ENCODE measurements at places on chromosomes 11 and 22.

GRCh38 chr11:75347781-75348566, 3.5 kb downstream of the ARRB1 start:
- DNase-seq: no peak

DNA sequence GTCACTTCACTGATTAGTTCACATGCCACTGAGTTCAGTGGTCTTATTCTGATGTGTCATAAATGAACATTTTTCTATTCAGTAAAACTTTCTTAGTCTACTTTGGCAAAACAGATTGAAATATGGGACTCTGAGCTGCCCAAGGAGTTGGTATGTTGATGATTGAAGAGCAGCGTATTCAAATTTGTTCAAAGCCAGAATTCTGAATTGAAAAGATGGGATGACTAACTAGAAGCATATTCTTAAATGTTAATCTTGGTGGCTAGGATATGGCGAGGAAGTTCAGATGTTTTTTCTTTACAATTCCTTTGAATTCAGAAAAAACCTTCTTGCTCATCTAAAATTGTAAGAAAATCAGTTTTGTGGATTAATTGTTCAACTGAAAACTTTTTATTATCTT, 34.7 kb downstream of the KMT2A start:
- DNase-seq: no peak

GRCh38 chr11:64755681-64756361, 4.0 kb downstream of the PYGM start:
- no peak for DNase-seq

GRCh38 chr22:39898997-39899396, 1.9 kb upstream of the GRAP2 start:
- DNase-seq: no peak

- DNase-seq: no peak
These were observed 511 bp downstream of the PKDREJ start for GRCh38 chr22:46262449-46263215.

DNA sequence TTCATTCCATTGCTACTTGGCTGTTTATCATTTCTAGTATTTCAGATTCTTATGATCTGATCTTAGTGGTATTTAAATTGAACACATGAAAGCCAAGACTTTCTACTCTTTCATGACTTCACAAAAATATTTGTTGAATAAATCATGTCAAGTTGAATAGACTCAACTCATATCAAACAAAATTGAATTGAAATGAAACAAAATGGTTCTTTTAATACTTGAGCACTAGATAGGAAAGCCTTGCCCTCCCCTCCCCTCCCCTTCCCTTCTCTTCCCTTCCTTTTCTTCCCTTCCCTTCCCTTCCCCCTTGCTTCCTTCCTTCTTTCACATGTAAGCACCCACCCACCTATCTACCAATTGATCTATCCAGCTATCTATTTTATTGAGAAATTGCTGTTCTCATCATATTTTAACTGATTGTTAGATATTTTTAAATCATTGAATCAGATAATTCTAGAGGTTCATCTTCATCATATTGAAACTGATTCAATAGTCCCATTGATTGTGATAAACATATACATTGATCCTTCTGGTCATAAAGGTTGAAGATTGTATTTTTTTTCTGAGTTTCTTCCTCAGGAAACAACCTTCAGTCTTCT, 2015.9 kb downstream of the LRRC4C start:
- no peak for DNase-seq

DNA sequence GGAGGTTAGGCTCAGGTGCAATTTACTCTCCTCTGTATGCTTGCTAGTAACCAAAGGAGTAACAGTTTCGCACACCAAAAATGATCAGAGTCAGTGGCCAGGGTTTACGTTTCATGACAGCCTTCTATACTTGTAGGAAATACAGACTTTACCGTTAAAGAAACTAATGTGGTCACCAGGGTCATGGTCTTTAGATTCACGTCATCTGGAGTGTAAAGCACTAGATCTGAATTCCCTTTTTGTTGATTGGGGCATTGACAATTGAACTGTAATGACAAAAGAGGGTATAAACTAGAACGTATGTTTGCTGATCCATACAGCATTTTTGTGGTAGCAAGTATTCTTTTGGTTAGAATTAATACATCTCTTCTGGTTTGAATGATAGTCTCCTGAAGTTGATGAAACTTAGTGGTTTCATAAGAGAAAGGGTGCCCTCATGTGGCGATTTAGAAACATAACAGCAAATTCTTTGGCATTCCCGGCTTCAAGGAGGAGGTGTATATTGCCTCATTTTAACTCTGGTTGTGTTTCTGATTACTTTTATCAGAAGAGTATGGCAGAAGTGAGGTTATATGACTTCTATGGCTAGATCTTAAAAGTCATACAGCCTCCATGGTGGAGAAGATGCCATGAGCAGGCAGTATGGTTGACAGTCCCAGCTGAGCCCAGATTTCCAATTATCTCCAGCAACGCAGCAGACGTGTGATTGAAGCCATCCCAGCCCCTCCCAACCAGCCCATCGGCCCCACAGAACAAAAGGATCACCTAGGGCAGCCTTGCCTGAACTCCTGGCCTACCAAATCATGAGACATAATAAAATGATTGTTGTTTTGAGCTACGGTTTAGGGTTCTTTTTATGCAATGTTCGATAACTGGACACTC, 35.1 kb downstream of the MMP7 start:
- no peak for DNase-seq

GRCh38 chr22:31933406-31933805, 10.9 kb upstream of the YWHAH start:
- no peak for DNase-seq

DNA sequence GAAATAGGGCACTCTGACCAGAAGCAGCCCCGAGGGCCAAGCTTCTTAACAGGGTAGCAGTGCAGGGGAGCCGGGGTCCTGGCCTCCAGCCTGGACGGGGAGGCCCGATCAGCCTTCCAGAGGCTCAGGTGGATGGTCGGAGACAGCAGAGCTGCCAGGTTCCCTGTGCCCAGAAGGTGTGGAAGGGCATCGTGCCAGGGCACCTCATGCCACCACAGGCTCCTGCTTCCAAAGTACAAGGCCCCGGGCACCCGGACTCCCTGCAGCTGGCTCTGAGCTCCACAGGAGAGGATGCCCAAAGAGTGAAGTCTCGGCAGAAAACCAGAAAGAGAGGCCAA, 14.3 kb downstream of the EHD1 start:
- DNase-seq: no peak

DNA sequence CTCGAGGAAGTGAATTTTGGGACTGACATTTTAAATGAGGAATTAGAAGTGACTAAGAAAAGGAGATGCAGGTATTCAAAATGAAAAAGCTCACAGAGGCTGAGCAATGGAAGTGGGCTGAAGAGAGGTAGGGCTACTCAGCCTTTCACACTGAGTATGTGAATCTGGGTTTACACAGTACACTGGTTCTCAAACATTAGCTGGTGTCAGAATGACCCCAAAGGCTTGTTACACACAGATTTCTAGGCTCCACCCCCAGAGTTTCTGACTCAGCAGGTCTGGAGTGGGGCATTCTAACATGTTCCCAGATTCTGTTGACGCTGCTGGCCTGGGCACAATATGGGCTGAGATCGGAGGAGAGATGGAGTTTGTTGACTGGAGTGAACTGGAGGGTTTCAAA, 32.8 kb downstream of the CADM1 start:
- DNase-seq: no peak

- DNase-seq: no peak
These were observed 48.6 kb upstream of the PARVG start for GRCh38 chr22:44131989-44132685.

DNA sequence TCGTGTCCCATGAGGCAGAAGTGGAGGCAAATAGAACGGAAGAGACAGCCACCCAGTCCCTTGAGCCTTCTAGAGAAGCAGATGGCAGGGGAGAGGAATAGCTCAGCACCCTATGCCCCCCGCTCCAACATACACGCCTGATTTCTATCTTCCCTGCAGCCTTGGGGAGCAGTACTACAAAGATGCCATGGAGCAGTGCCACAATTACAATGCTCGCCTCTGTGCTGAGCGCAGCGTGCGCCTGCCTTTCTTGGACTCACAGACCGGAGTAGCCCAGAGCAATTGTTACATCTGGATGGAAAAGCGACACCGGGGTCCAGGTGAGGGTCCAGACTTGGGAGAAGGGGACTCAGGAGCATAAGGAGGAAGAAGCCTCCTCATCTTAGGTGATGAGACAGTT, 6.6 kb downstream of the DPF2 start:
- no peak for DNase-seq

- DNase-seq: no peak
These were observed 1060.7 kb downstream of the FAM181B start for GRCh38 chr11:81673001-81673400.
